ENCODE measurements at places on chromosomes 7 and 10.

DNA sequence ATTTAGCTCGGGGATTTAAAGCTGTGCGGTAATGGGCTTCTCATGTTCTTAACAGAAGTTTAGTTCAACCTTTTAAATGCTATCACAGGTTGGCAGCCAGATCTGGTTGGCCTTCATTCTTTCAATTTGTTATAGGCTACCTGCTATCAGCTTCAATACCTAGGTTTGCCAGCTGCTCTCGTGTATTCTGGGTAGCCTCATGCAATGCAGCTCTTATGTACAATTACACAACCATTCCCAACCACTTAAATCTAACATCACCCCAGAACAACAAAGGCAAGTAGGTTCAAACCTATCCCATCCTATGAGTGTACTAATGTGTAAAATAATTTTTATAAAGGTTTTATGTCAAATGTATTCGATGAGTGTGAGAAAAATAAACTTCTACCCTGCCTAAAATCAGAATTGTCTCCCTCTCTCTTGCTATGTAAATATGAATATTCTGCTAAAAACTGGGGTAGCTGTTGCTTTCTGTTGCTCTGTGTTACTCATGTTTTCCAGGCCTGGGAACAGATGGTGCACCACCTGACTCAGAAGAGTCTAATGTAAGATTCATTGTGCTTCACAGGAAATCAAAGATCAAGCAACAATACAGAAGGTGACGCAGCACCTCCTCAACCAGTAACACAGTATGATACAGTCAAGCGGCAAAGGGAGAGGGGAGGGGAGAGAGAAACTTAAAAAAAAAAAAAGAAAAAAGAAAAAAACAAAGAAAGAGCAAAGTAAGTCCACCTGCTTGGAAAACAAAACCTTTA is 188.6 kb downstream of the ETV1 start:
- no peak for DNase-seq

DNA sequence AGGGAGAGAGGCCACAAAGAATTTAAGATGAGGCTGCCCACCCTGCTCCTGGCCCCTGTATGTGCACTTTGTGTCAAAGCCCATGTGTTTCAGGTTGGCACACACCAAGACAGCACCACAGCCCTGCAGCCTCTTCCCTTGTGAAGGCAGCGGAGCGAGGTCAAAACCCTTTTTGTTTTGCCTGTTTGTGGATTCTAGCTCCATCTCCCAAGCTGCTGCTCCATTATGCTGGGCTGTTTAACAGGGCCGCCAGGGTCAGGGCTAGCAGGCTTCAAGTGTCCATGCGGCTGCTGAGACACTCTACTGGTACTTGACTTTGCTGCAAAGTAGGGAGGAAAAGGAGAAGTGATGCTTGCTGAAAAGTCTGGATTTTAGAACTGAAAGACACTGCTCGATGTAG is 142.3 kb upstream of the EFCAB10 start:
- DNase-seq, result no peak

GRCh38 chr10:54843932-54844331 is 42.9 kb upstream of the PCDH15 start:
- no peak for DNase-seq

DNA sequence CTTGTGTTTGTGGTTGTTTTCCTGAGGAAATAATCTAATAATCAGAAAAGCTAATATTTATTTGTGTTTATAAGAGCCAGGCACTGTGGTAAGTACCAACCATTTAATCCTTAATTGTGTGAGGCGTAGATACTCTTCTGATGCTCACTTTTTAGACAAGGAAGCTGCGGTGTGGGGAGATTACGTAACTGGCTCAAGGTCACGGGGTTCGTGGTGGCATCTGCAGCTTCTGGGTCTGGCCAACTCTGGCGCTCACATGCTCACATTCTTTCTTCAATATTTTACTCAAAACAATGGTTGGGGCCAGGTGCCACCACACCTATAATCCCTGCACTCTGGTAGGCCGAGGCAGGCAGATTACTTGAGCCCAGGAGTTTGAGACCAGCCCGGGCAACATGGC is 77.6 kb downstream of the RALA start:
- no peak for DNase-seq

GRCh38 chr10:102122450-102122849 is 2.3 kb upstream of the LDB1 start:
- DNase-seq, result no peak

GRCh38 chr10:43605850-43606322 is 352 bp upstream of the ZNF485 start:
- no peak for DNase-seq

DNA sequence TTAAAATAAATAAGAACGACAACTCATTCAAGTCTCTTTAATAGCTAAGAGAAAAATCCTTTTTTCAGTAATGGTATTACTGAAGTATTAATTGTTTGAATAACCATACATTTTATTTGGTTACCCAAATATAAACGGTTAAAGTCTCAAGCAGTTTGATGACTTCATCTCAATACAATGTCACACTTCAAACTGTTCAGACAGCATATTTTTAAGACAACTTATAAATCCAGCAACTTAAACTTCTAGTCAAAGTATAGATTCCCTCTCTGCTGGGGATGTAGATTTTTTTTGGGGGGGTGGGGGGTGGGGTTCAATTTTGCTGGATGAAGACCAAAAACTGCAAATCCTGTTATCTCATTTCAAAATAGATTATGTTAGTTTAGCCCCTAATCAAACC is 42.0 kb downstream of the GNA12 start:
- no peak for DNase-seq

Measured in activated T-cell treated with anti-CD3 and anti-CD28 coated beads, Interleukin-2, amount 50 U/mL, for 48 hours (primary cell).